Stimulated activated CD8-positive, alpha-beta memory T cell treated with anti-CD3 and anti-CD28 coated beads, Interleukin-4, amount 100 ng/mL, for 24 hours (primary cell): ENCODE measurements at places on chromosomes 16 and 17.

GRCh38 chr17:3543453-3543852, 14.2 kb downstream of the TRPV3 start:
- no peak for DNase-seq

DNA sequence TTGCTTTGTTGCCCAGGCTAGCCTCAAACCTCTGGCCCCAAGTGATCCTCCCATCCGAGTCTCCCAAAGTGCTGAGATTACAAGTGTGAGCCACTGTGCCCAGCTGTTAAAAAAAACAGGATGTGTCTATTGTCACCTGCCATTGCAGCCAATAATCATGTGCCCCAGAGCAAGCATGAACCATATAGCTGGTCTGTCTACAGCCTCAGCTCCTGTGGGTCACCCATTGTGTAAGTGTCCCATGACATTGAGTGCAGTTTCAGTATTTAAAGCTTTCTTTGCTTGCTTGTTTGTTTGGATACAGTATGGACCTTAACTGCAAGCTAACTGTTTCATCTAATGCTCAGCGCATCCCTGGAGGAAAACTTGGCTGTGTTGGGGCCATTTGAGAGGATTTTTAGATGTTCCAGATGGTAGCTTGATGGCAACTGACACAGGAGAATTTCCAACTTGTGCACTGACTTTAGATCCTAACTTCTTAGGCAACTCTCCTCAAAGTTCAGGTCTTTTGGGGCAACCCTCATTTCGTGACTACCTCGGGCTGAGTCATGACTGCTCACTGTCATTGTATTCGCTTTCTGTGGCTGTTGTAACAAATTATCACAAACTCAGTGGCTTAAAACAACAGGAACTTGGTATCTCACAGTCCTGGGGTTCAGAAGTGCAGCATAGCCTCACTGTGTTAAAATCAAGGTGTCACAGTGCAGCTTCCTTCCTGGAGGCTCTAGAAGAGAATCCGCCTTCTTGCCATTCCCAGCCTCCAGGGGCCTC, 30.3 kb upstream of the ADORA2B start:
- no peak for DNase-seq

DNA sequence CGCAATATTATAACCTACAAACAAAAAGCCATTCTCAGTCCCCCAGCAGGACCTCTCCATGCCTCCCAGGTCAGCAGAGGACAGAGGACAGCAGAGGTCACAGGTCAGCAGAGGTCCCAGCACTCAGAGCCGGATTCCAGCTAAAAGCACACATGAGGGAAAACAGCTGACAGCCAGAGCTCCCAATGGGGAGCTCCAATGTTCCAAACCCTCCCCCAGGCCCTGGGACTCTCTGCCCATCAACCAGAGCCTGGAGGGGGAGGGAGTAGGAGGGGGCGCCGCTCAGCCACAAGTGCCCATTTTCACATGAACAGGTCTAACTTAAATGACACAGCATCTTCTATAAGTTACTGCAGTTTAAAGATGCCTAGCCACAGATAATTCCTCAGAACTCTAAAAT, 77.5 kb downstream of the ANKRD11 start:
- no peak for DNase-seq

DNA sequence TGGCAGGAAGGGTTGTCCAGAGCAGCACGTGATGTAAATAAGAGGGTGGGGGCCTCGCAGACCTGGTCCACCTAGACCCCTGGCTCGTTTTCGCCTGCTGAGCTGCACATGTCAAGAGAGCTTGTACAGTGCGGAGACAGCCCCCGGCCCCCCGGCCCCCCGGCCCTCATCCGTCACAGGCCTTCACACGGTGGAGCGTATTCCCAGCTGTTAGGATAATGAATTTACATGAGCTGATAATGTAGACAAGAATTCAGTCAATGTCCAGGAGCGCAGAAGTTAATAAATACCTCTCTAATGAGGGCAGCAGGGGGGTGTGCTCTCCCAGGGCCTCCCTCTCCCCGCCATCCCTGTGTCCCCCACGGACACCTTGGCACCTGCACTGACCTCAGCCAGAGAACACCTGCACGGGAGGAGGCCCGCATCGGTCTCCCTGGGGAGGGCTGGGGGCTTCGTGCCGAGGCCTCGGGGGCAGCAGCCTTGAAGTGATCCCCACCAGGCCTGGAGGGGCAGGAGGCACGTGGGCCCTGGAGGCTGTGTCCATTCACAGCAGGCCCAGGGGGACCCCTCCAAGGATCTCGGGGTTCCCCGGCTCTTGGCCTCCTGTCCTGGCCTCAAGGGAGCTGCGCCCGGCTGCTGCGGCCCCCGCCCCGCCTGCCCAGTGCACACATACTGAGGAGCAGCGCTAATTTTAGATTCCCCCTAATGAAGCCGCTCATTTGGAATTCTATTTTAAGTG, 14.6 kb downstream of the GSE1 start:
- DNase-seq, result no peak

DNA sequence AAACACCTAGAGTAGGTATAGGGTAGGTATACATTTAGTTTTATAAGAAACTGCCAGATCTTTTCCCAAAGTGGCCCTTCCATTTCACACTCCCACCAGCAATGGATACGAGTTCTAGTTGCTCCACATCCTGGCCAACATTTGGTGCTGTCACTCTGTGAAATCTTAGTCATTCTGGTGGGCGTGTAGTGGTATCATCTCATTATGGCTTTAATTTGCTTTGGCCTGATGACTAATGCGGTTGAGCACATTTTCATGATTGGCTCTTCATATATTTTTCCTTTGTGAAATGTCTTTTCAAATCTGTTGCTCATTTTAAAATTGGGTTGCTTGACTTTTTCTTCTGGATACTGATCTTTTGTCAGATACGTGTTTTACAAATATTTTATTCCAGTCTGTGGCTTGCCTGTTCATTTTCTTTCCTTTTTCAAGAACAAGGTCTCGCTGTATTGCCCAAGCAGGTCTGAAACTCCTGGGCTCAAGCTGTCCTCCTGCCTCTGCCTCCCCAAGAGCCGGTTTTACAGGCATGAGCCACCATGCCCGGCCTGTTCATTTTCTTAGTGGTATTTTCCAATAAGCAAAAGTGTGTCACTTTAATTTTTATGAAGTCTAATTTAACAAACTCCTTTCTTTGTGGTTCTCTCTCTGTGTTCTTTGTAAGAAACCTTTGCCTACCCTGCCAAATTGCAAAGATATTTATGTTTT, 192.4 kb downstream of the SEC14L1 start:
- DNase-seq, result no peak

GRCh38 chr17:1390432-1391367, 9.3 kb downstream of the YWHAE start:
- DNase-seq, result no peak

DNA sequence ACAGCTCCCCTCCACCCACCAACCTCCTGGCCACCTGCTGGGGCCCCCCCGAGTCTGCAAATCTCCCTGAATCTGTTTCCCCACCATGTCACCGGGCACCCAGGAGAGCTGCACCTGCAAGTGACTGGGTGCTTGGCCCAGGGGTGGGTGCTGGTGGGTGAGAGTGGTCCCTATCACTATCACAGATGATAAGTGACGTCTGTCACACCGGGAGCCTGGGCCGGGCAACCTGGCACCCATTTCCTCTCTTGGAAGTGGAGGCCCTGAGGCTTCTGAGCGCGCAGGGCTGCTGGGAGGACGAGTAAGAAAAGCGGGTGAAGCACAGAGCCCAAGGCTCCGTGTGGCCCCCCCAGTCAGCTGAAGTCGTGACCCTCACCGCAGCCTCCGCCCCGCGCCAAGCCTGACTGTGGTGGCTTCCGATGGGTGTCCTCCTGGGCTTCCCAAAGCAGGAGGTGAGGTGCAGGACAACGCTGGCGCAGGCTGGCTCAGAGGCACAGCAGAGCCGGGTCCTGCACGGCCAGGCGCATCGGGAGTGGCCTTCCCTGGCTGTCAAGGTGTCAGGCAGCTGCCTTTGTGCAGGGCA, 21.0 kb upstream of the ACSF3 start:
- no peak for DNase-seq

GRCh38 chr17:61175298-61176142, 224.1 kb upstream of the TBX2 start:
- DNase-seq, result no peak

DNA sequence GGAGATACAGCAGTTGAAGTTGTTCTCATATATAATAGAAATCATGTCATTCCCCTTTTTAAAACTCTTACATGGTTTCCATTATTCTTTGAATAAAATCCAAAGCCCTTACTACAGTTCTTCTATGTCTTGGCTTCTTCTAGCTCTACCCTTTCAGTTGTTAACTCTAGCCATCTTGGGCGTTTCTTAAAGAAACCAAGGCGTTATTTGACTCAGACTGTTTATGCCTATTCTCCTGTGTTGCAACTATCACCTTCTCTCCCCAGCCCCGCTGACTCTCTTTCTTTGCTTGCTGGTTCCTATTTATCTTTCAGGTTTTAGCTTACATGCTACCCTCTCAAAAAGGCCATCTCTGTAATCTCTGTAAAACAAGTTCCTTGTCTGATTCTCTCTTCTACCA, 32.7 kb downstream of the NFATC3 start:
- no peak for DNase-seq

- DNase-seq, result peak; percentile 95
Observed at GRCh38 chr16:3264137-3265036, 8.0 kb upstream of the MEFV start.

- DNase-seq, result peak; percentile 78
Observed at GRCh38 chr17:36482611-36483504, 3.6 kb upstream of the ZNHIT3 start.

DNA sequence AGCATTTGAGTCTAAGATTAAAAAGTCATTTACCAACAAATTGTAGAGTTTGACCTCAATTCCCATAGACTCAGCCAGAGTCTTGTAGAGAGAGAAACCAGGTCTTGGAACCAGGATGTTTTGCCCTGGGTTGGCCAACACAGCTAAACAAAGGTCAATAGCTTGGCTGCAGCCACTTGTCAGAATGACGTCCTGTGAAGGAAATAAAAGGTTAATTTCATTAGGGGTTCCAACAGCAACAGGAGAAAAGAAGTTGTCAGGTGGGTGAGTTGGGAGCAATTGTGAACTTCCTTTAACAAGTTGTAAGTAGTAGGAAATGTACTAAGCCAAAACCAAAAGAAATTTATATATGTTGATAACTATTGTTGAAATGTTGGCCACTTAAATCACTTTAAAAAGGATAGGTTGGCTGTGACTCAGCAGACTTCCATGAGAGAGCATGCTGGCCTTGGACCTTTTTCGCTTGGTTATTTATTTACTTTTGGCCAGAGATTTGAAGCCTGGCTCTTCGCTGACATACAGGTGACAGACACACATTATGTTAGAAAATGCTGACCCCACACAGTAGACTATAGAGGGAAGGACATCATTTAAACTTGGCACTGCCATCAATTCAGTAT, 4.3 kb downstream of the TAT start:
- DNase-seq, result no peak

DNA sequence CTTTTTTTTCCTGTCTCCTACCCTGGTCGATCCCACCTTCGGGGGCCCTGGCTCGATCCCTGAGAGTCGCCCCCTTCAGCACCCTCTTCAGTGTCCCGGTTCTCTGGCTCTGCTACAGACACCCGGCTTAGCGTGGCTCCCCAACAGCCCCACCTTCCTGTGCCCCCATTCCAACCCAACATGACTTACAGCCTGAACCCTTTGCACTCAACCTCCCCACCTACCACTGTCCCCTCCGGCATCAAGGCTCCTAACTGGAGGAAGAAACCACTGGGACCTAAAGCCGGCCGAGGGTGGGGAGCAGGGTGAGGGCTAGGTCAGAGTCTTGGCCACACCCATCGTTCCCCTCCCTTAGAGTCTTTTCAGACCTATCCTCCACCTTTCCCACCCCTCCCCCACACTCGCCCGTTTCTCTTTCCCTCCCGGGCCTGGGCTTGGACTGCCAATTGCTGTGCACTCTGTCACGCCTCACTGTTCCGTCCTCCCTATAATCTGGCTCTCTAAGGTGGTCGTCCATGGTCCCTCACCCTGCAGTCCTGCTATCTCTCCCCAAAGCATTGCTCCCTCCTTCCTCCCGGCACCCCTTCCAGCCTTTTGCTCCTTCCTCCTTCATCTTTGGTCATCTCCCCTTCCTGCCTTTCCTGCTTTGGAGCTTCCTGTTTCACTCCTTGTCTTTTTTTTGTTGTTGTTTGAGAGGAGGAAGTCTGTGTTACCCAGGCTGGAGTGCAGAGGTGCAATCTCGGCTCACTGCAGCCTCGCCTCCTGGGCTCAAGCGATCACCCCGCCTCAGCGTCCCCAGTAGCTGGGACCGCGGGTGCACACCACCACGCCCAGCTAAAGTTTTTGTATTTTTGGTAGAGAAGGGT, 890 bp upstream of the CLDN7 start:
- DNase-seq, result no peak

DNA sequence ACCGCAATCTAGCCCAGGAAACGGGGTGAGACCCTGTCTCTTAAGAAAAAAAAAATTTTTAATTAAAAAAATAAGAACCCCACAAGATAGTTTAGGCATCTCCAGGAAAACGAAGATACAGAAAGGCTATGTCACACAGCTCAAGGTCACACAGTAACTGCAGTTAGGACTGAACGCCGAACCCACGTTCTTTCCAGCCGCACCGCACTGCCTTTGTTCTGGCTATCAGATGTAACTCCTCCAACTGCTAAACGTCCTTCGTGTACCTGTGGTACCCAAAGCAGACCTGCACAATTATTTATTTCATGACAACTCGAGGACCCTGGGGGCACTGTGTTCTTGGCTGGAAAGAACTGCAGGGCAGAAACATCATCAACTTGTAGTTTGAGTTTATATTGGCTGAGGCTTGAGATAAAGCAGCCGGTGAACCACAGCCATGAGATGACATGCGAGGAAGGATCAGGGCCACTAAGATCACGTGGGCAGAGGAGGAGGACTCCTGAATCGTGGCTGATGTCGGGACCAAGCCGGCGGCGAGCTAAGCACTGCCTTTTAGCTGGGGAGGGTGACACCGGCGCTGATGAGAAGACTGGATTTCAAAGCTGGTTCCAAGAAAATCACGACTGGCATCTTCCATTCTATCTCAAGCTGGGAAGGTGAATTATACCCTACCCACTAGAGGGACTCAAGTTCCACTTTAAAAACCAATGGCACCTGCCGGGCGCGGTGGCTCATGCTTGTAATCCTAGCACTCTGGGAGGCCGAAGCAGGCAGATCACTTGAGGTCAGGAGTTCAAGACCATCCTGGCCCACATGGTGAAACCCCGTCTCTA, 20.7 kb upstream of the MNT start:
- no peak for DNase-seq

DNA sequence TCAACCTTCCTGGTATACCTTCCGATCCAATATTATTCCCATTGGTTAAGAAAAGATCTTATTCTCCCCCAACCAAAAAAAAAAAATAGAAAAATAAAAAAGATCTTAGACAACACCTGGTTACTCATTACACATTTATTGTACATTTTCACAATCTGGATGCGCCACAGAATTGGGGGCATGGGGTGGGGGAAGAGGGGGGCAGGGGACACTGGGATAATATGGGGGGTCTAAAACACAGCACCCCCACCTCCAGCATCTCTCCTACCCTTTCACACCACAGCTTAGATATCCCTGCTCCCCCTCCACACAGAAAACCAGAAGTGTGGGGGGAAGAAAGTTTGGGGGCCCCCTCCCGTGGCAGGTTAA, 3.7 kb downstream of the VAMP2 start:
- DNase-seq, result no peak
